ENCODE measurements at places on chromosomes 5 and 9.

DNA sequence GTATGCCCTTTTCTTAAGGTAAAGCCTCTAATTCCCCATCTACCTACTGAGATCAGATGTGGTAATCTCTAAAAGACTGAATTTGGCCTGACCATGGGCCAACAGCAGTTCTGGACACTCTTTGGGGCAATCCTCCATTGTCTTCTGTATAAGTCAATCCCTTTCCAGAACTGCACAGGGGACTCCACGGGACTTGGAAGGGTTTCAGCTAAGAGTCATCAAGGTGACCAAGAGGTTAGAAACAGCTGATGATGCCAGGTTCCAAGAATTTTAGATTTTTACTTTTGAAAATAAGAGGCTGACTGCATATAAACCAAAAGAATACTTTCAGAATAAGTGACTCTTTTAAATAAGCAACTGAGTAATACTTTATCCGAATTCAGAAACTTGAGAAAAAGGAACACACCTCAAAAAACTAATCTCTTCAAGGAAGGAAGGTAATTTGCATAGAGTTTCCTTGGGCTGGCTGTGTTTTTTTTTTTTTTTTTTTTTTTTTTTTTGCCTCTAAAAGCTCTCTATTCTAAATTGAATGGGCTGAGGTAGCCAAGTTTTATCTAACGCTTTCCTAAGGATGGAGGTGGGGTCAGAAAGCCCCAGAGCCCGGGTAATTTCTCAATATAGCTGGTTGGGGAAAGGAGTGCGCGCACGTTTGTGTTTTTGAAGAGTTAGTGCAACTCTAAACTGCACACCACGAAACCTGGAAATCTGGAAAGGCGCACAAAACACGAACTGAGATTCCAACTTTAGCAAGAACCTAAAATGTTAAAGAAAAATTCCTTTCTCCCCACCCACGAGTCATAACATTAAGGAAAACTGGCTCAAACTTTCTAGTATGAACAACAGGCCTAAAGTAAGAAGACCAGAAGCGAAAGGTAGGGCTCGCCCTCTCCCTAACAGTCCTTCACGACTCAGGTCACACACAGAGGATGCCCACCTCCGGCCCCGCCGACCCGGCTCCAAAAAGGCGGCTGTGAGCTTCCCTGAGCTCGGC lies 1.3 kb downstream of the VCP start:
- no peak for DNase-seq

- DNase-seq: no peak
Observed at GRCh38 chr9:100220936-100221335, 121.9 kb downstream of the INVS start.

GRCh38 chr5:39138892-39139291 lies 64.7 kb upstream of the RICTOR start:
- no peak for DNase-seq

GRCh38 chr5:154465169-154465568 lies 12.9 kb downstream of the HAND1 start:
- DNase-seq: no peak

- DNase-seq: no peak
Observed at GRCh38 chr5:167812871-167813270, 478.6 kb upstream of the WWC1 start.

GRCh38 chr9:74125941-74126340 lies 371.2 kb upstream of the RORB start:
- DNase-seq: no peak

GRCh38 chr9:133584559-133585476 lies 24.4 kb downstream of the FAM163B start:
- DNase-seq: no peak

DNA sequence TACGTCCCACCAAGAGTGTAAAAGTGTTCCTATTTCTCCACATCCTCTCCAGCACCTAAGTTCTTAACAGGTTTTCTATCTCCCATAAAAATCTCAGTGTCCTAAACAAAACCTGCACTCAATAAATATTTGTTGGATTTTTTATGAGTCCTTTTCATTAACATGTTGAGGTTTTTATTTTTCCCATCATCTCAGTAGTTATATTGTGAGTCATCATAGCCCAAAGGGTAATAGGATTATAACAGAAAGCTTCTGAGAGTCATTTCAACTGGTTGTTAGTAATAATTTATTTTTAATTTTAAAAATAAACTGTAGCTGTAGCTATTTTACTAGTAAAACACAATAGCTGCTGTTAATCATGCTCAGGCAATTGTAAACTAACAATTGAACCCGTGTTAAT lies 331.6 kb upstream of the SLC30A5 start:
- DNase-seq: no peak

GRCh38 chr5:173228639-173229381 lies 6.2 kb downstream of the NKX2-5 start:
- no peak for DNase-seq

DNA sequence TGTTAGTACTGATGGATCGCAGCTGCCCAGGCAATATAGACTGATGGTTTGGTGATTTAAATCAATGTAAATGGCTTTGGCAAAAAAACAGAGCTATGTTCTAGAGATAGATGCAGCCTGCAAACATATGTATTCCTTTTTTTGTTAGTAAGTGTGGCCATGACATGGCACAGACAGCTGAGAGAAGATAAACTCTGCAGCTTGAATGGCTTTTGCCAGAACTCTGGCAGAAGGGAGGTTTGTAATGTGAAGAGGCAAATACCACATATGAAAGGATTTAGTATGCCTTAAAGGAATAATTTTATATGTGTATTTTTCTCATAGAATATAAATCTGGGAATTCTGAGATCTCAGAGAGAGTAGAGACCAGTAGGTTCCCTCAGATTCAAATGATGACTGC lies 340.2 kb upstream of the DMAC1 start:
- no peak for DNase-seq

DNA sequence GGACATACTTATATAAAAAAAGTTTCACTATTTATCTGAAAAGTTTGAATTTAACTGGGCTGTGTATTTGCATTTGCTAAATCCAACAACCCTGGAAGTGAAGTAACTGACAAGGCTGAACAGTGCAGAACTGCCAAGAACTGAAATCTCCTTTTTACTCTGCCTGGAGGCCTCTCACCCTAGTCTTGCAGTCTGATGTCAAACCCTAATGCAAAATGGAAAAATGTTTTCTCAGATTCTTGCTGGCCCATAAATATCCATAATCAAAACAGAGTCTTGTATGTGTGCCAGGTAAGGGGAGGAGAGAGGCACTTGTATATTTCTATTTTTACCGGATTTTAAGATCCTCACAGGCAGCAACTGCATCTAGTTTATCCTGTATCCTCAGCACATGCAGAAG lies 432.7 kb upstream of the KLF4 start:
- no peak for DNase-seq

DNA sequence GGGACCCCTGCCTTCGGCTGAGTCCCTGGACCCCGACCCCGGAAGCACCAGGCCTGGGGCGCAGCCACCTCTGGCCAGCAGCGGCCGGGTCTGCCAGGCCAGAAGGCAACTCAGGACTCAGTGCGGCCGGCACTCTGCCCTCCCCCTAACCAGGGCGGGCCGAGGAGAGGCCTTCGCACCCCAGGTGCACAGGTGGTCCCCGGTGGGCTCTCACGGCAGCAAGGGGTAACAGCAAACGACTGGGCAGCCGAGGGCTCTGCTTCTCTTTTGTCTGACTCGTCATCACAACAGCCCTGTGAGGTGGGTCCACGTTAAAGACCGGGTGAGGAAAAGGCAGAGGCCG lies 20.7 kb upstream of the NOTCH1 start:
- DNase-seq: no peak

DNA sequence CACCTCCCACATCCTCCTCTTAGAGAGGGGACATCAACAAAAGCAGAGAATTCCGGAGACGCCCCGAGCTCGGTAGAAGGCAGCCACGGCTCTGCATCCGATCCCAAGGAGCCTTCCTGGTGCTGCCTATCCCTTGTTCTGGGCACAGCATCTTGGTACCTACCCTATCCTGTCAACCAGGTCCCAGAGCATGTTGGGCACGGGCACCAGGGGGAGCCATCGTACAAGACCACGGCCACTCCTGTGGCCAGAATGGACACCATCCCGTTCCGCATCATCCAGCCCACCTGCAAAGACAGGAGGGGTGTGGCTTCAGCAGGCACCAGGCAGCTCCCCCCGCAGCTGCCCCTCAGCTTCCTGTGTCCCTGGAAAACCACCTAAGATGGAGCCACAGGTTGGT lies 62.7 kb upstream of the ZNF354A start:
- no peak for DNase-seq

GRCh38 chr9:120869726-120870125 lies 7.3 kb downstream of the PHF19 start:
- DNase-seq: no peak

- no peak for DNase-seq
Observed at GRCh38 chr9:105859428-105860091, 165.2 kb downstream of the TMEM38B start.

DNA sequence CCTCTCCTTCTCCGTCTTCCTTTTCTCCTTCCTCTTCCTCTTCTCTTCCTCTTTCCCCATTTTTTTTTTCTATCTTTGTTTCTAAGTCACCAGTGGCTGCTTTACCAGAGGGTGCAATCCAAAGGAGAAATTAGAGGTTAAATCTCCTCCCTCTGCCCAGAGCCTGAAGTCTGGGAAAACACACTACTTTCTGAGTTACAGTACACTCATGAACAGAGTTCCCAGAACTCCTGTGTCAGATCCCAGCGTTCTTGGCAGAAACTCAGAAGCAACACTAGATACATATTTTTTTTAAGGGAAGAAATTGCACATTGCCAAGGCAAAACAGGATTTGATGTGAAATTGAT lies 189.0 kb downstream of the SNCAIP start:
- DNase-seq: no peak

- no peak for DNase-seq
Observed at GRCh38 chr9:93568169-93568568, 8.2 kb upstream of the PHF2 start.

DNA sequence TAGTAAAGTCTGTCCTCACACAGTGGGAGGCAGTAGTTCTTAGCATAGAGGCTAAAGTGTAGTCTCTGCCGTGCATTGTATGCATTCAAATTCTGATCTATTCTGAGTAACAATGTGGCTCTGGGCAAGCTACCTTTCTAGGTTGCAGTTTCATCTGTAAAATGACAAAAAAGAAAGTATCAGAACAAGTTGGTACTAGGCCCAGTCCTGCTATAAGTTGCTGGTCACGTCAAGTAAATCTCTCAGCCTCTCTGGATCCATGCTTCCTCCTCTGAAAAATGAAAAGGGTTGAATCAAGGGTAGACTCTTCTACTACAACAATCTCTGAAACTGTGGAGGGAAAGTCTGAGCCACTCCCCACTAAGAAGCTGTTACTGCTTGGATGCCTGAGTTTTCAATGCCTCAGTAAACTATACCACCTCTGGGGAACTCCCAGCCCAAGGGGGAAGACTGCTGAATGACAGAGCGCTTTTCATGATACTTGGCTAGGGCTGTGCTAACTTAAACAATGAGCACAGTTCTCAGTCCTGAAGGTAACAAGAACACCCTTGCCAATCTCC lies 34.5 kb upstream of the SPARC start:
- DNase-seq: no peak

DNA sequence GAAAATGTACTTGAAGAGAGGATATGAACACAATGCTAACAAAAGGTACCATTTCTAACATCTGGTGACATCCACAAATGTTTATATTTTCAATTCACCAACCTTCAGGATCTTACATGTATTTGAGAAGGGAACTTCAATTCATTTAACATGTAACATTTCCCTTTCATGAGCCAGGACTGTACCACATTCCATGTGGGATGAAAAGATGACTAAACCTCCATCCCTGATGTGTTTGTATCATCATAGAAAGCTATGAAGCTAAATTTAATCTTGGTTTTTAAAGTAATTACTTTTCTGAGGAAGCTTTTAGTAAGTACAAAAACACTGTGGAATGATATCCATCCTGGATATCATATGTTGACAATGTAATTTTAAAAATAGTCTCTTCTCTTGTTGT lies 78.2 kb upstream of the GNA14 start:
- DNase-seq: no peak

GRCh38 chr5:32047056-32047455 lies 127.1 kb downstream of the GOLPH3 start:
- no peak for DNase-seq
